ENCODE measurements at places on chromosomes 11 and 22.

GRCh38 chr22:47631571-47632102, 869.2 kb downstream of the TBC1D22A start:
- DNase-seq = no peak

GRCh38 chr11:112718483-112718882, 242.7 kb upstream of the NCAM1 start:
- no peak for DNase-seq

GRCh38 chr11:68140496-68141245, 19.5 kb upstream of the CHKA start:
- DNase-seq = no peak

GRCh38 chr11:83725728-83726127, 439.6 kb upstream of the CCDC90B start:
- DNase-seq = peak; percentile 3

DNA sequence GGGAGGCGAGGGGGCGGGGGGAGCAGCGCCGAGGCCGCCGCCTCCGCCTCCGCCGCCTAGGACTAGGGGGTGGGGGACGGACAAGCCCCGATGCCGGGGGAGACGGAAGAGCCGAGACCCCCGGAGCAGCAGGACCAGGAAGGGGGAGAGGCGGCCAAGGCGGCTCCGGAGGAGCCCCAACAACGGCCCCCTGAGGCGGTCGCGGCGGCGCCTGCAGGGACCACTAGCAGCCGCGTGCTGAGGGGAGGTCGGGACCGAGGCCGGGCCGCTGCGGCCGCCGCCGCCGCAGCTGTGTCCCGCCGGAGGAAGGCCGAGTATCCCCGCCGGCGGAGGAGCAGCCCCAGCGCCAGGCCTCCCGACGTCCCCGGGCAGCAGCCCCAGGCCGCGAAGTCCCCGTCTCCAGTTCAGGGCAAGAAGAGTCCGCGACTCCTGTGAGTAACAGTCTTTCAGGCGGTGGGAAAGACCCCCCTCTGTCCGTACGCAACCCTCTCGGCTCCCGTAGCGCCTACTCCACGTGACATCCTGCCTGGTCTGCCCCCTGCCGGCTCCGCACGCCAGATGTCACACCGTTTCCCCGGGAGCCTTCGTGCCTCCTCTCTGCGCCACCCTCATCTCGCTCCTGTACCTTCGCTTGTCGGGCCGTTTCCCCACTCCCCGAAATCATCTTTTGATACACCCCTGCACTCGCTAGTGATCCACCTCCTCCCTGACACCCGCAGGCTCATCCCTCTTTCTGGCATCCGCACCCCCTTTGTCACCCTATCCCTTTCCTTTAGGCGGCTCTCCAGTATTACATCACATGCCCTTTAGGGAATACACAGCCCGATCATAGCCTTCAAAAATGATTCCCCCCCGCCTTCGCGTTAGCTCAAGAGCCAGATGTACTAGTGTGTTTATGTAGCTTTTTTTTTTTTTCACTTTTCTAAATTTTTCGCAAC, 598 bp downstream of the ZFP91 start:
- DNase-seq = peak; percentile 94

DNA sequence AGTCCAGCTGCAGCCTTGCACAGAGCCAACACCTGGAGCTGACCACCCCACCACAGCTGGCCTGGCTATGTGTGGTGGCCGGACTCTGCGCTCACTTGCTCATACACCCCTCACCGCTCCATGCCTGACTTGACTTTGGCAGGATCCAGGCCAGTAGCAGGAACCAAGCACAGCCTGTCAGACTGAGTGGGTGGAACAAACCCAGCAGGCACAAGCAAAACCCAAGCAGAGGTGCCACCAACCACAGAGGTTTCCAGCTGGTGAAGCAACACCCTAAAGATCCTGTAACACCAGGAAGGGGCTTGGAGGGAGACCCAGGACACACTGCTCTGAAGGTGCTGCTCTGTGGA, 44.9 kb upstream of the WNT11 start:
- no peak for DNase-seq
